ENCODE measurements at places on chromosomes 5 and 9.

- DNase-seq = no peak
These were observed 93.4 kb downstream of the GNAQ start for GRCh38 chr9:77938163-77938562.

DNA sequence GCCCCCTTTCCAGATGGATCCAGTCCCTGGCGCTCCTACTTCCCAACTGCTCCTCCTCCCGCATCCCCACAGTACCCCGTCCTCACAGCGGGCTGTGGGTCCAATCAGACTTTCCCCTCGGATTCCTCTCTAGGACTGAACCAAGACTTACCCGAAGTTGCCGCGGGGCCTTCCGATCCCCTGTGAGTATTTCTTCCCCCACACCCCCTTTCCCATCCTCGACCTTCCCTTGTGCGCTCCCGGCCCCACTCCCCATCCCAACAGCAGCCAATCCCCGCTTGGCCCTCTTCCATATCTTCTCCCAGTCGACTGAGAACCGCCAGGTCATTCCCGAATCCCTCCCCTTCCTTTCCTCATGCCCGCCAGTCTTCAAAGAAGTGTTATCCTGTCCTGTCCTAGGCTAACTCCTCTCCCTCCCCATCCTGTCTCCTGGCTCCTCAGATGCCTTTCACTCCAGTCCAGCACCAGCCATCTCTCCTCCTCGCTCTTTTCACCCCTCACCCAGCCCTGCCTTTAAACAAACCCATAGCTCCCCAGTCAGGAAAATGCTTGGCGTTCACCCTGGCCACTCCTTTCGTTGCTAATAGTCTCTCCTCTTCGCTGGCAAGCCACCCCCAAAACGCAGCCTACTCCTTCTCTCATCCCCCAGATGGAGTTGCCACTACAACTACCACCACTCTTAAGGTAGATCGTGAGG is 646 bp downstream of the SWI5 start:
- DNase-seq = no peak

DNA sequence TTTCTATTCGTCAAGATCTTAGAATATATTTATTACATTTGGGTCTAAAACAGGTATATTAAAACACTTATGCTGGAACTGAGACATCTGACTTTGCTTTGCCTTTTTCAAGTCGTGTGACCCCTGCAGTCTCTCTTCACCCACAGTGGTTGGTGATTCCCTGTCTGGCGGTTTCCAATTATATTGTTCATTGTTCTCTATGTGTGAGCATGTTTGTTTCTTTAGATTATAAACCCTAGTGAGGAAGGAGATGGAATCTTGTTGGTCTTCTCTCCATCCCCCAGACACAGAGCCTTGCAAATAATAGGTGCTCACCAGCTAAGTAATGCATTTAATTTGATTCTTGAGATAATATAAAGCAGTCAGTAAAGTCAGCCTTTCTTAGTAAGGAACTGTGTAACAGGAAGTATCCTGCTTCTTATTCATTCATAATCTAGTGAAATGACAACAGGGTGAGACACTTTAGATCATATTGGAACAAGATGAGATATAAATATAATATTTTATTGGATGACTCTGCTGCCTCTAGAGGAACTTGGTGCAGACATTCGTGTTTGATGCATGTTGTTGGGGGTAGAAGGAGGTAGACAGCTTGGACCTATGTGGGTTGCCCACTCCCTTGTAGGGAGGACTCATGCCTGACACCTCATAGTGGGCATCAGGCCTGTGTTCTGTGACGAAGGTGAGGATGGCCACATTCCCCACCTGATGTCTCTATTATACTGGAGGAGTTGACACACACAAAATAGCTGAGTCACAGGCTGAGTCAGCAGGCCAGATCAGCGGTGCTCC is 88.1 kb downstream of the FGF1 start:
- no peak for DNase-seq

- no peak for DNase-seq
These were observed 35.5 kb downstream of the BICD2 start for GRCh38 chr9:92728831-92729734.

GRCh38 chr9:110801426-110801825 is 132.8 kb downstream of the MUSK start:
- DNase-seq = no peak

GRCh38 chr5:167546270-167546669 is 745.2 kb upstream of the WWC1 start:
- DNase-seq = no peak

DNA sequence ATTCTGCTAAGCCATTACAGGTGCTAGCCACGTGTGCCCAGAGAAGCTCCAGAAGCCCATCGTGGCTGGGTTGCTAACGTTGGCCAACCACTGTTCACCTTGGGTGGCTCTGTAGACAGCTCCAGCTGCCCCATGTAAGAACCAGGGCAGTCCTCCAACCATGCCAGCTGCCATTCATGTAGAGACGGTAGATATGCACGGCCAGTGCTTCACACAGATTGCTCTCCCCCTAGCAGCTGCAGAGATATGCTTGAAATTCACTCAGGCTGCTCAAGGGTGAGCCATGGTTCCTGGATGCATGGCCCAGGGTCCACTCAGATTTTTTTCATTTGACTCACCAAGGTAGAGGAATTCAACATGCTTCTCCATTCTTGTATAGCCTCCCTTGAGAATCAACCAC is 31.0 kb downstream of the GADD45G start:
- DNase-seq = no peak

DNA sequence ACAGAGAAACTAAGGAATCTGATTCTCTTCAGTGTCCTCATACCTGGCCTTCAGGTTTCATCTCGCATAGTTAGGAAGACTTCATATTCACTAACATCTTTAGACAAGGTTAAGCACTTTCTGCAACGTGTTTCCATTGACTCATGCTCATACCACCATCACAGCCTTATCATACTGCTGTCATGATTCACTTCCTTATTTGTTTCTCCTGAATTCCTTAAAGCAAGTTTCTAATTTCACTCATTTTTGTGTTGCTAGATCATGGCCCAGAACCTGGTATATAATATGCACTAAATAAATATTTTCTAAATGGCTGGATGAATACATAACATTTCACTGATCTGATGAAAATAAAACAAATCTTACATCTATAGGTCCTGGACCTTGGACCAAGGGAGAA is 472.9 kb downstream of the PRELID2 start:
- no peak for DNase-seq

DNA sequence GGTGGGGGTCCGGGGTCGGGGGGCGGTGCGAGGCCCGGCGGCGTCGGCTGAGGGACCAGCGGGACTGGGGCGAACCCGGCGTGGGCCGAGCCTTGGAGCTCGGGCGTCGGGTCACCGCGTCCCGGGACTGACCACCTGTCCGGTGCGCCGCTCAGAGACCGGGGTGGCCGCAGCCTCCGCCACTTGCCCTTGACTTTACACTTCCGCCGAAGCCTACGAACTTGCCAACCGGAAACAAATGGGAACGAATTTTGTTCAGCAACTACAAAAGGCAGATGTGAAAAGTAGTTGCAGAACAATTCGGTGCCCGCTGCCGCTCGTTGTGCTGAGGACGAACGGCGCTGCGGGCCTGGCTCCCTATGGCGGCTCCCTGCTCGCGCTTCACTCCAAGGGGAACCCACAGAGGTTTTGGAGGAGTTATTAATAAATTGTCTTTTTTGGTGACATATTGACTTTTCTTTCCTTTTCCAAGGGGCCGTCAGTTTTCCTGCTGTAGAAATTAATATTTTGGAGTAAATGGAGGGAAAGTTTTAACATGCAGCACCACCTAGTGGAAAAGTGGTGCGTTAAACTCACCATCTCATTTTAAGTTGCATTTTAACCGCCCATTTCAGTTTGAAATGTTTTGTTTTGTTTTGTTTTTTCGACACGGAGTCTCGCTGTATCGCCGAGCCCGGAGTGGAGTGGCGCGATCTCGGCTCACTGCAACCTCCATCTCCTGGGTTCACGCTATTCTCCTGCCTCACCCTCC is 490 bp downstream of the PCBD2 start:
- DNase-seq = peak; percentile 64

- DNase-seq = no peak
These were observed 28.8 kb upstream of the DAB2IP start for GRCh38 chr9:121622387-121623203.

DNA sequence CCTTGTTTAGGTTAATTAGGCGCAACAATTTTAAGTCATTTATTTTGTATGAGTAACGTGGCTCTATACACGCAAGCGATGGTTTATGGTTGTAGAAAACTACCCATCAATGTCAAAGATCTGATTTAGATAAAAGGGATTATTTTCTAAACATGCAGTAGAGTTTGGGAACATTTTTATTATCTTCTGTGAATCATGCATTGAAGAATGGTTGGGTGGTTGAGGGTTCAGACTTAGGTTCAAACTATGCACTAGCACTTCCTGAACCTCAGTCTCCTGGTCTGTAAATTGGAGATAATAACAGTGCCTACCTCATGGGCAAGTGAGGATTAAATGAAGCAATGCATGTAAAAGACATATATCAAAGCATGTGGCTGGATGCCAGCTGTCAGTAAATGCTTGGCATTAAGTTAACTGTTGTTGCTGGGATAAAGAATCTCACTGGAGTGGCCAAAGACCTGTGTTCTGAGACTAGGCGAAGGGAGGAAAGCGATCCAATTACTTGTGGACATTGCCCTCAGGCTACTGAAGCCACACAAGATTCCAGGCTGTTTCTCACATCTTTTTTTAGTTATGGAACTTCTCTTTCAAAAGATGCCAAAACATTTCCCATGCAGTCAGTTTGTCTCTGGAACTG is 1.1 kb upstream of the OTULINL start:
- DNase-seq = no peak

DNA sequence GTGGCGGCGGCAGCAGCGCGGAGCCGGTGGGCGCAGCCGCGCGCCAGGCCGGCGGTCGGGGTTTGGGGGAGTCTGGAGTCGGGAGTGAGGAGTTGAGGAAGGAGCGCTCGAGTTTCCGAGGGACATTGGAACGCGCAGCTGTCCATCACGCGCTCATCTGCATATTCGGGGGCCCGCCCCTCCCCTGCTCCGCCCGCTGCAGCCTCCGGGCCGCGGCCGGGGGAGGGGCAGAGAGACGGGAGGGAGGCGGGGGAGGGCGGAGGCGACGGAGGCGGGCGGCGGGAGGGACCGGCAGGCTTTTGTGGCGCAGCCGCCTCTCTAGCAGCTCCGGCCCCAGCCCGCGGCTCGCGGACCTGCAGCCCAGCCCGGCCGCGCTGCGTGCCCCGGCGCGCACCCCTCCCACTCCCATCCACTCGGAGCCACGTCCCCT is at the start of gene IRX2:
TSS of gene IRX2 (minus strand) at position 86 of the 430 bp plus-strand sequence. CDS start 264 bp downstream, outside the sequence.
- DNase-seq = no peak

GRCh38 chr9:117551171-117551570 is 136.3 kb upstream of the ASTN2 start:
- DNase-seq = no peak

DNA sequence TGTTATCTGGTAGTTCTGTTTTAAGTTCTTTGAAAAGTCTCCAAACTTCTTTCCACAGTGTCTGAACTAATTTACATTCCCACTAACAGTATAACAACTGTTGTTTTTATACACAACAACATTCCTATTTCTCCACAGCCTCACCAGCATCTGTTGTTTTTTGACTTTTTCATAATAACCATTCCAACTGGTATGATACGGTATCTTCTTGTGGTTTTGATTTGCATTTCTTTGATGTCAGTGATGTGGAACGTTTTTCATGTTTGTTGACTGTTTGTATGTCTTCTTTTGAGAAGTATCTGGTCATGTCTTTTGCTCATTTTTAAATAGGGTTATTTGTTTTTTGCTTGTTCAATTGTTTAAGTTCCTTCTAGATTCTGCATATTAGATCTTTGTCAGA is 12.6 kb upstream of the GRAMD2B start:
- DNase-seq = no peak

- no peak for DNase-seq
These were observed 48.5 kb downstream of the SEMA5A start for GRCh38 chr5:9497347-9497746.

DNA sequence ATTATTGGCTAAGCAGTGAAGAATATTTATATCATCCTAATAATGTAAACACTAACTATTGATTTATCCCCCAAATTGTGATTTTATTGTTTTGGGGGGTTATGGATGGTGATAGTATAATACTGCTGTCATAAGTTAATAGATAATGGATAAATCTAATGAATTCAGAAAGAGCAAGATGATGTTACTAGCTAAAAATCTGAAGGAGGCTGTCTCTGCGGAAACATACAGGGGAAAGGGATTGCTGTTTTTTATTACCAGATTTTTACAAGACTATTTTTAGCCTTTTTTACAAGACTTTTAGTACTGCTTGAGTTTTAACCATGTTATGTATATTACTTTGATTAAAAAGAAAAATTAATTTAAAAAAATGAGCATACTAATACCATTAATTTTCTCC is 5.3 kb upstream of the ABL1 start:
- no peak for DNase-seq

- DNase-seq = no peak
These were observed 51.5 kb upstream of the HRH2 start for GRCh38 chr5:175606409-175606808.

- DNase-seq = no peak
These were observed at the start of gene HAND1 for GRCh38 chr5:154478224-154478565. TSS of gene HAND1 (minus strand) at chr5:154478227. CDS start at chr5:154478008, 219 bp downstream.

GRCh38 chr5:132591145-132591544 is 34.4 kb downstream of the RAD50 start:
- no peak for DNase-seq

DNA sequence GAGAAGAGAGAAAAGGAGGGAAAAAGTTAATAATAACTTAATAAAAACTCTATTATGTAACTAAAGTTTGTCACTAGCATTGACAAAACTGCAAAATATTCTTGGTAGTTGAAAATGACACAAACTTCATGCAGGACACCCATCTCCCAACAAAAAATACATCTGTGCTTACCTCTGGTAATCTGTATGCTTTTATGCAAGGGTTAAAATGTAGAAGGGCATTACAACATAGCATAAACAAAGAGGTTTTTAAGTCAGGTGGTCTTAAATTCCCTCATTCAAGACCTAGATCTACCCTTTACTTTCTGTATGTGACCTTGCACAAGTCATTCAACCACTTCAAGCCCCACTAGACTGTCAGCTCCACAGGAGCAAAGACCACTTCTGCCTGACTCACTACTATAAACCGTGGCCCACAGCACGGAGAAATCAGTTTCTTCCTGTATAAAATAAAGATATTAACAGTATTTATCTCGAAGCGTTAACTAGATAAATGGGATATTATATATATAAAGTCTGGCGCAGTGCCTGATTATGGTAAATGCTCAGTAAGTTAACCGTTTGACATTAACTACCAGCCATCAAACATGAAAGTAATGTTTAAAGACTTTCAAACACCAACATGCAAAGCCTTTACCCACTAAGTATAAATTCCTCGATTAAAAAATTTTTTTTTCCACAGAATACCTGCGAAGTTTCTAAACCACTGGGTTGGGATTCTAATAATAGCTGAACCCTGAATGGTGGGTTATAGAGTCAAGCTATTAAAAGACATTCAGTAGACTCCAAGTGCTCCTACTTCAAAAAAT is 2.0 kb downstream of the FBXL17 start:
- DNase-seq = peak; percentile 8

- DNase-seq = no peak
These were observed 12.6 kb downstream of the URM1 start for GRCh38 chr9:128383791-128384190.

GRCh38 chr5:179420476-179420875 is 75.2 kb upstream of the ADAMTS2 start:
- no peak for DNase-seq
